ENCODE measurements at places on chromosomes 12 and 14.

DNA sequence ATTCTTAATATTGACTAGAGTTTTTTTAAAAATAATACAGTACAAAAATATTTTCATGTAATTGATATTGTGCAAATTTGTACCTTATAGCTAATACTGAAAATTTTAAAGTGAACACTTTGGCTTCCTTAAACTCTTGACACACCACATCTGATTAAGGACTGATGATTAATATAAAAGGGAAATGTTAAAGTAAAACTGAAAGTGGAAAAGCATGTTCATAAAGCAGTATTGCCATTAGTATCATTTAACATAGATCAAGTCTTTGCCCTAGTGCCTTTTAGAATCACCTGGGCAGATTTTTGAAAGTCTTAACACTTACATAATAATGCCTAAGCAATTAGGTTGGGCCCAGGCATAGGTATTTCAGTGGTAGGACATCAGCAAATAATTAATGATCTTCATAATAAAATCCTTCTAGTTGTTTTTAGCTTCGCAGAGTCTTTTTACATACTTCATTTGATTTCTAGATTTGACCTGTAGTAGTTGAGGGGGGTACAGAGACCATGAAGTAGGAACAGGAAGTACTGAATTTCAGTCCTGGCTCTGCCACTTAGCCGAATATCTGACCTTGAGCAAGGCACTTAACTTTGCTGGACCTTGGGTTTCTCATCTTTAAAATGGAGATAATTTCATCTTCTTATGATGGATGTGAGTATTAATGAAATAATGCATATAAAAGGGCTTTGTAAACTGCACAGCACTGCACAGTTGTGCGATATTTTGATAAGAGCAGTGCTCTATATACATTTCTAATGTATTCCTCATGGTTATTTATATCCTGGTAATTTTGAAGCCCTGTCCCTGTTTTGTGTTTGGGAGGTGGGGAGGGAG, 43.7 kb downstream of the MARK3 start:
- no peak for DNase-seq

GRCh38 chr12:118269806-118270205, 102.9 kb downstream of the TAOK3 start:
- no peak for DNase-seq

GRCh38 chr12:116159175-116159574, 118.3 kb downstream of the MED13L start:
- no peak for DNase-seq

DNA sequence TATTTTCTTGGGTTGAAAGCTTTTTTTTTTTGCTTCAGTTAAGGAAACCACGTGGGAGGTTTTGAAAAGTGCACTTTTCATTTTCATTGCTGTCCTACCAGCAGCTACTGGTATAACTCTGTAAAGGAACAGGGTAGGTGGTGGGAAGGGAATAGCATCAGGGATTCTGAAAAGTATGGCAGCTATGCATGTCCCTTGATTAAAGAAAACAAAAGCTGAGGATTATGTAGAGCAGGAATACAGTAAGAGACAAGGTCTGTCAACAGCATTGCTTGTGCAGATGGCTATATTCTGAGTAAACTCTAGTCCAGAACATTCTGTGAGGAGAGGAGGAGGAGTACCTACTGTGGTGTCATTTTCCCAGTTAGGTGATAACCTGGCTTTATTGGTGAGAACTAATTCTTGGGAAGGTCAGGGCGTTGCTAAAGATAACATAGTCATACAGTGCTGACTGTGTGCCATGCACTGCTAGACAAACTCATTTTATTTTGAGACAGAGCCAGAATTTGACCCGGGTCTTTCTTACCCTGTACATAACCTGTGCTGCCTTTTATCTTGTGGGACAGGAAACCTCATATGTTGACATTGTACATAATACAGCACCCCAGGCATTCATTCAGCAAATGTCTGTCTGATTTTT, 80.3 kb upstream of the TRAF3 start:
- no peak for DNase-seq

GRCh38 chr14:58238252-58239243, 6.1 kb upstream of the PSMA3 start:
- no peak for DNase-seq

- no peak for DNase-seq
Measured at GRCh38 chr12:112907415-112908157, 824 bp downstream of the OAS1 start.

- DNase-seq = no peak
Measured at GRCh38 chr12:115398311-115398781, 714.4 kb upstream of the TBX3 start.

- DNase-seq = no peak
Measured at GRCh38 chr12:79057540-79057939, 193.0 kb downstream of the SYT1 start.

- DNase-seq = no peak
Measured at GRCh38 chr14:91243074-91243471, 1.4 kb downstream of the GPR68 start.

DNA sequence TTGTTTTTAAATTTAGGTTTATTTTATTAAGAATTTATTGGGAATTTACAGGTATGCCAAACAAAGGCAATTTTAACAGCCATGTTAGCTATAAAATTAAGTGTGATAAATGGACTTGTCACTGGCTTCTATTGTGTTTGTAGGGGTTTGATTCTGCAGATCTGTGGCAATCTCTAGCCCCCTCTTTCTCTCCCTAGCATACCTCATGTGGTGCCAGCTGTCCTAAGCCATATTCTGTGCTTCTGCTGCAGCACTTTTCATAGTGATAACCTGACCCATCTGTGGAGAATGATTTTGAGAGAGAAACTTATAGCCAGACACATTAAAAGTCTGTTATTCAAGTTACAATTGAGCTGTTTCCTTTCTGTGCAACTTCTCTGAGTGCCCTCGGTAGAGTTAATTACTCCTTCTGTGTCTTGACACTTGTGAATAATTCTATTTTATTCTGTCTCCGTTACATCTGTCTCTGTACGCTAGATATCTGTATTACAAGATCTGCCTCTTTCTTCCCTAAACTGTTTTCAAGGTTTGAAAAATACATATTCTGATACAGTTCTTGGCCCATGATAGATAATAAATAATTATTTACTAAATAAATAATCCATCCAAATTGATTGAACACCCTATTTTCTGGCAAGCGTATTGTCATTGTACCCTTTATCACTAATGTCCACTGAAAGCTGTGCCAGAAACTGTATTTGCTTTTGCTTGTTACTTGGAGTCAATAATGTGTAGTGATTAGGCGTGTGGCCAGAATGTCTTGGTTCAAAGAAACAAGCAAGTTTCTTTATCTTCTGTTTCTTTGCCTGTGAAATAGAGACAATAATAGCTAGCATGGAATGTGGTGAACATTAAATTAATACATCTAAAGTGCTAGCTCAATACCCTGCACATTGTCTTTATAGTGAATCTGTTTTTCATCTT, 40.0 kb downstream of the FRS2 start:
- DNase-seq = no peak

- DNase-seq = no peak
Measured at GRCh38 chr14:69682136-69682535, 70.7 kb downstream of the SUSD6 start.

GRCh38 chr12:103773109-103773910, 67.7 kb downstream of the NT5DC3 start:
- no peak for DNase-seq

- peak; percentile 35 for DNase-seq
Measured at GRCh38 chr14:57066887-57067513, 201.7 kb downstream of the EXOC5 start.

DNA sequence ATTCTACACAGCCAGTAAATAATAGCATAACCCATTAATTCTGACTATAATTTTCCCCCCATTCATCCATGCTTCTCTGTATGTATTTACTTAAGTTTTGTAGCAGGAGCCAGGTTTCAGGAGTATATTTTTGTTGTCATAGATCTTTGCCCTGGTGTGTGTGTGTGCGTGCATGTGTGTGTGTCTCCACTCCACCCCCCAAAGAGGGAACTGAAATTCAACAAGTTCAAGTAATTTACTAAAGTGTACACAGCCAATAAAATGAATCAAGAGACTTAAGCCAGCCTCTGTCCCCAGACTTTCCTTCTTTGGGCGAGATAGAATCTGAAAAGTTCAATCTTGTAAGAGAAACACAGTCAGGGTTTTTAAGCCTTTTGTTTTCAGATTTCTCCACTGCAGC, 792.0 kb downstream of the MED13L start:
- no peak for DNase-seq

- no peak for DNase-seq
Measured at GRCh38 chr14:85527445-85528035, 2.4 kb upstream of the FLRT2 start.

GRCh38 chr12:111168009-111168900, 200.6 kb downstream of the PHETA1 start:
- DNase-seq = no peak

DNA sequence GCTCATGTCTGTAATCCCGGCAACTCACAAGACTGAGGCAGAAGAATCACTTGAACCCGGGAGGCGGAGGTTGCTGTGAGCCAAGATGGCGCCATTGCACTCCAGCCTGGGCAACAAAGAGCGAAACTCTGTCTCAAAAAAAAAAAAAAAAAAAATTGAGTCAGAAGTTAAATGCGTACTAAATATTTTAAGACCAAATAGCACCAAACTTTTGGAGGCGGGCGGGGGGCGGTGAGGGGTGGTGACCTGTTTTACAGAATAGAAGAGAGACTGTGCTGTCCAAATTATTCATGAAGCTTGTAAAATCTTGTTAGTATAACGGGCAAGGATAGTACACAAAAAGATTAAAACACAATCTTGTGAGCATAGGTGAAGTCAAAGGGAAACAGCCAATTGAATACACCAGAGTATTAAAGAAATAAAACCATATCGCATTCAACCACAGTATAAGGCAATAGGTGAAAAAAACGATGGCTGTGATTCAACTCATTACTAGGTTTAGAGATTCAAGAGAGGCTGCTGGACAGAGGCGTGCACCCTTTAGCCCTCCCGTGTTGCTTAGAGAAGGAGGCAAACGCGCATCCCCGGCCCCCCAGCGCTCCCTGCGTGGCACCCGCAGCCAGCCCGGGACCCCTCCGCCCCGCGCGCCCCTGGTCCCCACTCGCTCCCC, 571 bp downstream of the ZNF891 start:
- DNase-seq = no peak

- no peak for DNase-seq
Measured at GRCh38 chr12:44299524-44299923, 463.6 kb downstream of the TMEM117 start.

DNA sequence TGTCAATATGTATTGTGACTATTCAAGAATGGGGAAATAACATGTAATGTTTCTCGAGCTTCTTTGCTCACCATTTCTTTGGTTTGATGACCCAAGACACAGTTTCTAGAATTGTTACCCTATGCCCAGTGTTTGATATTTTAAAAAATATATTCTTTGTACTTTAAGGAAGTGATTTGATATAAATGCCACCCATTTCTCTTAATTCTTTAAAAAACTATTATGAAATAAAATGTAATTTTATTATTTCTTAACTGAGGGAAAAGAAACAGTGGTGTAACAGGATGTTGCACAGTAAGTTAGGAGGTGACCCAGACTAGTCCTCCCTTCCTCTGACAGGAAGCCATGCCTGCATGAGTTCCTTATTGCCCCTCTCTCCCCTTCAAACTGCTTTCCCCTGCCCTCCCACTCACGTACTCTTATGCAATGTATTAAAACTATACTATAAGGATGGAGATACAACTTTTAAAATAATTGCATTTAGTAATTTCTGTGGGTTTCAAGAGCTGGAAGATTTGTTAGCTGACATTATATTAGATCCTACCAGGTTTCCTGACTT, 279.4 kb downstream of the TMTC2 start:
- no peak for DNase-seq

DNA sequence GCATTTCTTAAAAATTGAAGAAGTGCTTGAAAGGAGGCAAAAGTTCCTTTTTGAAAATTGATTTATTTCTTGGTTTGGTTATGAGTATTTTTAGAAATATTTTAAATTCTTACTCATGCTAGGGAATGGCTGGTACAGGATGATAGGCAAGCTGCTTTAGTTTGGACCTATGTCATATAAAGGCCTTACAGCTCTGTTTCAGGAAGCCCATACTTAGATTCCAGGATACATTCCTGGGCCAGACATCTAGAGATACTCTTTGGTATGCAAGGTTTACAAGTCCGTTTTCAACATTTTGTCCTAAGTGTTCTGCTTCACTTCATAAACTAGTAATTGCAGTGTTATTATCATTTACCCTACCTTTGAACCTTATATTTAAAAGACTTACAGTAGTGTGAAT, 186.8 kb downstream of the FUT8 start:
- no peak for DNase-seq

GRCh38 chr14:71729596-71729995, 202.6 kb upstream of the RGS6 start:
- DNase-seq = no peak

GRCh38 chr12:118846416-118846815, 134.9 kb upstream of the SRRM4 start:
- no peak for DNase-seq

DNA sequence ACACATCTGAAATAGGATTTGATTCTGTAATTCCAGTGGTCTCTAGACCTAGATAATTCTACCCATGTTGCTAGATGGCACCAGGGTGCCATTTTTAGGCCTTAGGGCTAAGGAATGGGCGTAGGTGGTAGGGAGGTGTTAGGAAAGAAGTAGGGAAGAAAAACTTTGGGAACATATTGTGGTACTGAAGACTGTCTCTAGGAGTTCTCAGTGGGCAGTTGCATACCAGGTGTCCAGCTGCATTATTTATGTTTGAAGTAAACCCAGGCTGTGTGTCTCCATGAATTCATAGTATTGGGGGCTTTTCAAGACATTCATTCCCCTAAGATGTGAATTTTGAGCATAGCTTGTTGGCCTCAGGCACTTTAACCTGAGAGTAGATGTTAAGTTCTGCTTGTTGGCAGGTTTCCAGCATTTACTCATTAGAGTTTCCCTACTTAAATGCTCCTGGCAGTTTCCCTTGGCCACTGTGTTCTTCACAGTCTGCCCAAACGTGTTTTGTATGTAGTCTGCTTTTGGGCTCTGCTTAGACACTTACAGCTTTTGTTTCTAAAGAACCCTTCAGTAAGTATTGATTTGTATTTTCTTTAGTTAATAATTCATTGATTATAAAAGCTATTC, 31.5 kb upstream of the CCT2 start:
- DNase-seq = no peak

GRCh38 chr14:21267431-21267845, 1.8 kb downstream of the HNRNPC start:
- DNase-seq = no peak

- no peak for DNase-seq
Measured at GRCh38 chr14:61575551-61576150, 119.7 kb upstream of the HIF1A start.

- no peak for DNase-seq
Measured at GRCh38 chr12:54136844-54137580, 51.8 kb downstream of the SMUG1 start.

GRCh38 chr12:95796982-95797289, 6.4 kb upstream of the NTN4 start:
- no peak for DNase-seq

- no peak for DNase-seq
Measured at GRCh38 chr12:569091-569676, 94.1 kb downstream of the NINJ2 start.

GRCh38 chr14:92780444-92781232, 13.5 kb upstream of the GOLGA5 start:
- DNase-seq = no peak
